Cerebellar nuclear complex (tissue), 1 donor: ENCODE measurements at places on chromosomes 4 and X.

GRCh38 chr4:5137226-5137625 lies 85.9 kb downstream of the STK32B start:
- no peak for DNase-seq

DNA sequence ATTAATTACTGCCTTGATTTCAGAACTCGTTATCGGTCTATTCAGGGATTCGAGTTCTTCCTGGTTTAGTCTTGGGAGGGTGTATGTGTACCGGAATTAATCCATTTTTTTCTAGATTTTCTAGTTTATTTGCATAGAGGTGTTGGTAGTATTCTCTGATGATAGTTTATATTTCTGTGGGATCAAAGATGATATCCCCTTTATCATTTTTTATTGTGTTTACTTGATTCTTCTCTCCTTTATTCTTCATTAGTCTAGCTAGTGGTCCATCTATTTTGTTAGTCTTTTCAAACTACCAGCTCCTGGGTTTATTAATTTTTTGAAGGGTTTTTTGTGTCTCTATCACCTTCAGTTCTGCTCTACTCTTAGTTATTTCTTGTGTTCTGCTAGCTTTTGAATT lies 32.1 kb downstream of the CDX4 start:
- DNase-seq, result no peak

GRCh38 chr4:134862116-134862515 lies 660.5 kb upstream of the PABPC4L start:
- DNase-seq, result no peak

GRCh38 chrX:12052109-12052508 lies 86.2 kb upstream of the FRMPD4 start:
- no peak for DNase-seq

DNA sequence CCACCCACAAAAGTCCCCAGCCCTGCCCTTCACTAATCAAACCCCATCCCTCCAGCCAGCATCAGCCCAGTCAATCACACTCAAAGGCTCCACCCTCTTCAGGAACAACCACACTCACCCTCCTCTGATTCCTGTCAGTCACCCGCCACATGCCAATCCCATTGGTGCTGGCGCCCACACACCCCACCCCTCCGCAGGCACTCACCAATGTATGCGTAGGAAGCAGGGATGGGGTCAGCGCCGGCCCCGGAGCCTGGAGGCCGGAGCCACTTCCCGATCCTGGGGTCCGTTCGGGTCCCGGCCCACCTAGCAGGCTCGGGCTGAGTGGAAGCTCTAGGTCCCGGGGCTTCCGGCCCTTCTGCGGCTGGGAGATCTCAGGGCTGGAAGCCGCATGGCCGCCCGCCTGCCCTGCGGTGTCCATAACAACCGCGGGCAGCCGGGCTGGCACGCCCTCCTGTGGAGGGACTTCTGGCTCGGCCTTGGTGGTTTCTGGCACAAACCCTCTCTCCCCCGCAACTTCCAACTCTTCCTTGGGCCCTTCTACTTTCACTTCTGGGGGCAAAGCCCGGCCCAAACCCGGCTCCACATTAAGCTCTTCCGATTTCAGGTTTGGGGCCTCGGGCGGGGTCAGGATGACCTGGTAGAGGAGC lies 7.9 kb upstream of the CFP start:
- peak; percentile 33 for DNase-seq

- DNase-seq, result no peak
Measured at GRCh38 chr4:38357546-38357945, 306.5 kb upstream of the KLF3 start.
